ENCODE measurements at places on chromosomes 6 and 20.

- no peak for DNase-seq
These were observed 19.1 kb upstream of the SIRPD start for GRCh38 chr20:1576641-1577040.

DNA sequence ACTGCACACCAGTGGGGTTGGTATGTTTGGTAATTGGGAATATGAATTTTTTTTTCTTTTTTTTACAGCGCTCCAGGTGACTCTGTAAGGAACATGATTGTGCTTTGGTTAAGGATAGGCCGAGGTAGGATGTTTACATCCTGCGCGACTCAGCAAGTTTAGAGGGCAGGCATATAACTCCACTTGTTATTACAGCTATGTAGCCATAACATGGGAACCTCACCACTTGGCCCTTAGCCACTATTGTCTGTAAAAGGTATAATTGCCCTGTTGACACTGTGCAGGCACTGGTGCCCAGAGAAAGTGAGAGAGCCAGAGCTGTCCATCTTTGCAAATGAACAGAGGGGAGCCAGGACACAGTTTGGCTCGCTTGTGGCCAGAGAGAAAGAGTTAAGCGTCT is 172.9 kb downstream of the MCHR2 start:
- DNase-seq, result no peak

- DNase-seq, result no peak
These were observed 18.7 kb downstream of the RAMACL start for GRCh38 chr6:166567813-166568212.

GRCh38 chr6:88456221-88456859 is 290.2 kb upstream of the CNR1 start:
- no peak for DNase-seq

DNA sequence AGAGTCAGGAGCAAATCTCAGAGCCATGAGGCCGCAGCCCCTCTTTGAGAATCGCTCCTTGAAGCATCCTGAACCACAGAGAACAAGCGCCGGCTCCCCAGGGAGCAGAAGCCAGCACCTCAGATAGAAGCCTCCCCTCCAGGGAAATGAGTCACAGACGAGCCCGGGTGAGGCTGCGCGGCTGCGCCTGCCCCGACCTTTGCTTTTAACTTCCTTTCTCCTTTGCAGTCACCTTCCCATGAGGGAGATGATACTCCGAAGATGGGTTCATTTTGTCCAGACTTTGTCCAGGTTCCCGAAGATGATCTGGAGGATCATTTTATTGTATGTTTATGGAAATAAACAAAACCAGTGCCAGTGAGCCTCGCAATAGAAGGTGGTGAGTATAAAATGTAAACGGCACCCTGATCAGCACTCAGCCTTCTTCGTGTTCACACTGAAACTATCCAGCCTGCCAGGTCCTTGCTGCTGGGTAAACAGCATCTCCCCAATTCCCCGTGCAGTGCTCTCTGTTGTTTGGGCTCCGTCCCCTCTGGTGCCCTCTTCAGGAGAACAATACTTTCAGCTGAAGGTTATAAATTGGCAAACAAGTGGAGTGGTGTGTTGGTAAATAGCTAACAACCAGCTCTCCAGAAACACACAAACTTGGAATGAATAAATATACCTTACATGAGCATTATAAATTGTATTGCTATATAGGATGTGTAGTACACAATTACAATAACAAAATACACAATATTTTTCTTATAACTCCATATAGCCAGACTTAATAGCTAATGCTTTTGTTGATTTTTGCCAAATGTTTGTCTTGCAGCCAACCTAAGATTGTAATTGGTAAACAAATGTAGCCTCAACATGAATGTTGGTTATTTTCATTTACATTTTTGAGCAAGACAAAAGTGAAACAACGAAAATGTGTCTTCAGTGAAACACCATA is 41.4 kb upstream of the TMEM181 start:
- DNase-seq, result peak; percentile 84

- no peak for DNase-seq
These were observed 11.4 kb downstream of the MYB start for GRCh38 chr6:135192256-135193174.

- peak; percentile 30 for DNase-seq
These were observed 46.4 kb upstream of the ADTRP start for GRCh38 chr6:11824986-11825385.

DNA sequence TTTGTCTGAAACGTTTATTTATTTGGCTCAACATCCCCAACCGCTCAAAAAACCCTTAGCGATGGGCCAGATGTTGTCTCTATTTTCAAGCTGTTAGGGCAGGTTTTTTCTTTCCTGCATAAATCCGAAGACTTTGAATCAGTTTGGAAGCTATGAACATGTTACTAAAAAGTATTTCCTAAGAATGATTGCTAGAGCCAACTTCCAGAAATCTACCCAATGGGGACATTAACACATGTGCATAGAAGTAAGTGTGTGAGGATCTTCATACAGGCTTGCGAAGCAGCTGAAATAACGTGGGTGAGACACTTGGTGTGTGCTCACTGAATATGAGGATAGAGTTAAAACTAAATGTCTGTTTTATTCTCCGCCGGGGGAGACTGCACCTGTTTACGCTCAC is 106.8 kb downstream of the BCAS1 start:
- DNase-seq, result no peak

DNA sequence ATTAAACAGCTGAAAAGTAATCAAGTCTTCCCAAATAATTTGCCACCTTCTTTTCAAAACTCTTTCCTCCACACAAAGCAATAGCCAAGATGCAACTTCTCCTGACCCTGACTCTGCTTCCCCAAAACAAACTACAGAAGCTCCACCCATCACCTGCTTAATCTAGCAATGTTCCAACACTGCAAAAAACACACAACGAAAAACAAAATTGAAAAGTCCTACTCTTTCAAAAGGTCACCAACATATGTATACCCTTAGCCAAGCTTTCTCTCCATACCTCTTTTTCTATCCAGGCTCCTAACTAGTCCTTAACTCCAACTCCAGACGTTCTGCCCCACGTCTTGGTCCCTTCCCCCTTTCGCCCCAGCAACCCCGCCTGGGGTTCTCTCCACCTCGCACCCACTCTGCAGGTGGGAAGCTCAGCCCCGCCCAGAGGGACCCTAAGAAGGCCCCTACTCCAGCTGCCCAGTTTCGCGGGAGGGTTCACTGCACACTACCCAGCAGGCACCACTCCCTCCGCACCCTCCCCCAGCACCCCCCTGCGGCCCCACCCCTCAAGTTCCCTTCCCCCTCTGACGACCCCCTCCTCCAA is 717 bp downstream of the CSNK2A1 start:
- peak; percentile 4 for DNase-seq

DNA sequence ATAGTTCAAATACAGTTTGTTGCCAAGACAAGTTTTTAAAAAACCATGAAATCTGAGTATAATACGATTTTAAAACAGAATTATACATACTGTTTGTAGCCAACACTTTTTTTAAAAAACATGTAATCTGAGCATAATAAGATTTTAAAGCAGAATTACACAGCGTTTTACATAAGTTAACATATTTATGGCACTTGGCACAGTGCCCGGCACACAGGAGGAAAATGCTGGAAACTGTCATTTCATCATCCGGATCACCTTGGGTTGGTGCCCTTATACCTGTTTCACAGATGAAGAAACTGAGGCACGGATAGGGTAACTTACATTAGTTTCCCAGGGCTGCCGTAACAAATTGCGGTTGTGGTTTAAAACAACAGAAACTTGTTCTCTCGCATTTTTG is 193.0 kb downstream of the BMP7 start:
- no peak for DNase-seq

All from EH (cell line).